ENCODE measurements at places on chromosomes 1 and 21. TPM values are rescaled to one million over a fixed set of nuclear protein-coding genes. Genes with fewer than 3 reads are reported as not detected.
A peak's percentile ranks its signal among the peaks of the same experiment; 100 is the strongest.

The PTCH2 gene
- polyA plus RNA-seq, result 10.9 TPM

The KISS1 gene
- 0.39 TPM for polyA plus RNA-seq

The SPRR2B gene
- not detected for polyA plus RNA-seq

The ABCA4 gene
- 0.59 TPM for polyA plus RNA-seq

The S1PR1 gene
- 9.5 TPM for polyA plus RNA-seq

The TAS1R3 gene
- 3.3 TPM for polyA plus RNA-seq

The OR2L2 gene
- 0.06 TPM for polyA plus RNA-seq

The KIRREL1 gene
- 25.4 TPM for polyA plus RNA-seq

The ZNF648 gene
- 0.16 TPM for polyA plus RNA-seq

The SLAMF8 gene
- polyA plus RNA-seq, result 0.47 TPM

The FNDC10 gene
- 2.0 TPM for polyA plus RNA-seq

The CFHR5 gene
- not detected for polyA plus RNA-seq

GRCh38 chr1:21247892-21248715 is 42.2 kb downstream of the ECE1 start:
- DNase-seq, result no peak

DNA sequence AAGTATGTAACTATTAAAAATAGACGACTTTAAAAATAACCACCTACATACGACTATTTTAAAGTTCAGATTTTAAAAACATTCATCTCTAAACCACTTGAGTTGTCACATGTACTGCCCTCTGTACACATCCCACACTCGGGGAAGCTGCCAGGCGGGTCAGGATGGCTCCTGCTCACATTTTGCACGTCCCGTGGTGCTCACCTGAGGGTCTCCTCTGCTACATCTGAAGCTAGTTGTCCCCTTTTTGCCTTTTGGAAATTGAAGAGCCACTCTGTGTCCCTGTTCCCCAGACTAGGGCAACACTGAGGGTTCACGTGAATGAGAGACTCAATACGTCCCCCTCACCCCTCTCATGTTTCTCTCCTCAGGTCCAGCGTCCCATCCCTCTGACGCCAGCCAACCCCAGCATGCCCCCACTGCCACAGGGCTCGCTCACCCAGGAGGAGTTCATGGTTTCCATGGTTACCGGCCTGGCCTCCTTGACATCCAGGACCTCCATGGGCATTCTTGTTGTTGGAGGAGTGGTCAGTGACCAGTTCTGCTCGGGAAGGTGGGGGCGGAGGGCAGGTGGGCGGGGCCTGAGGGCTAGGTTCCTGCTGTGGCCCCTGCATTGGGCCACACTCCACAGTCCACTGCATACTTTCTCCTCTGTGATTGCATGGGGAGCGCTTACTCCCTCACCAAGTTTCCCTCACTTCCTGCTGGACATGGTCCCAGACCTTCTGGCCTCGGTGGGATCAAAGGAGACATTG is 13.0 kb upstream of the MIIP start:
- DNase-seq, result no peak

GRCh38 chr1:8276932-8277331 is 41.0 kb upstream of the SLC45A1 start:
- DNase-seq, result no peak

DNA sequence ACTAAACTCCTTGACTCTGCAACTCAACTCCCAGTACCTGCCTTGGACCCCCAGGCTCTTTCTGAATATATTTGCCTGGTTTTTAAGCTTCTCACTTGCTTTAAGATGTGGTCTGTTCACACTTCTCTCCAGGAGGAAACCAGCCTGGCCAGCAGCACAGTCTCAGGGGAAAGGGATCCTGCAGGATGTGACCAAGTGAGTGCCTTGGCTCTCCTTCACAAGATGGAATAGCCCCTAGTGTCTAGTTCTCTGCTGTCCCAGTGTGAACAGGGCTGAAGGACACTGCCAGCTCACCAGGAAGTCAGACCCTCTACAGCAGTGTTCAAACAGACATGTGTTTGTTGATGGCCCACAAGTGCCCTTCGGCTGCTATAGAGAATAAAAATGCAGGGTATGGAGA is 32.9 kb downstream of the CD244 start:
- DNase-seq, result no peak

DNA sequence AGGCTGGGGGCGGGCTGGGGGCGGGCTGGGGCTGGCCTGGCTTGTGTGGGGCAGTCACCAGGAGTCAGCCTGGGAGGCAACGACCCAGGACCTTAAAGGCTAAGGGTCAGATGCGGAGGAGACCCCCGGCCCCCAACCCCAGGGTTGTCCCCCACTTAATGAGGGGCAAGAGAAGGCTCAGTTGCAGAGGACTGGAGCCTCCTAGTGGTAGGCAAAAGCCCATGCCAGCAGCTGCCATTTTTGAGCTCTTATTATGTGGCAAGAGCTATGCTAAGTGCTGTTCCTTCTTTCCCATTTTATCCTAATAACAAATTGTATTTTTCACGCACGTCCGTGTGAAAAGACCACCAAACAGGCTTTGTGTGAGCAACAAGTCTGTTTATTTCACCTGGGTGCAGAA is 8.0 kb downstream of the KIAA1614 start:
- no peak for DNase-seq

- no peak for DNase-seq
Measured at GRCh38 chr21:25329227-25329825, 278.0 kb downstream of the MRPL39 start.

GRCh38 chr1:117622726-117623125 is 16.9 kb downstream of the TENT5C start:
- no peak for DNase-seq

GRCh38 chr1:99131546-99131945 is 126.9 kb upstream of the PLPPR5 start:
- DNase-seq, result peak; percentile 39

- no peak for DNase-seq
Measured at GRCh38 chr21:32941263-32941662, 84.5 kb upstream of the OLIG2 start.

- no peak for DNase-seq
Measured at GRCh38 chr21:45634511-45635183, 8.9 kb upstream of the PCBP3 start.

- no peak for DNase-seq
Measured at GRCh38 chr1:201884425-201884824, 4.3 kb upstream of the SHISA4 start.

GRCh38 chr1:191305370-191305769 is 827.7 kb upstream of the BRINP3 start:
- DNase-seq, result no peak

GRCh38 chr1:246001142-246001836 is 505.8 kb downstream of the SMYD3 start:
- DNase-seq, result no peak

- no peak for DNase-seq
Measured at GRCh38 chr1:67683316-67683715, 1.7 kb upstream of the GADD45A start.

DNA sequence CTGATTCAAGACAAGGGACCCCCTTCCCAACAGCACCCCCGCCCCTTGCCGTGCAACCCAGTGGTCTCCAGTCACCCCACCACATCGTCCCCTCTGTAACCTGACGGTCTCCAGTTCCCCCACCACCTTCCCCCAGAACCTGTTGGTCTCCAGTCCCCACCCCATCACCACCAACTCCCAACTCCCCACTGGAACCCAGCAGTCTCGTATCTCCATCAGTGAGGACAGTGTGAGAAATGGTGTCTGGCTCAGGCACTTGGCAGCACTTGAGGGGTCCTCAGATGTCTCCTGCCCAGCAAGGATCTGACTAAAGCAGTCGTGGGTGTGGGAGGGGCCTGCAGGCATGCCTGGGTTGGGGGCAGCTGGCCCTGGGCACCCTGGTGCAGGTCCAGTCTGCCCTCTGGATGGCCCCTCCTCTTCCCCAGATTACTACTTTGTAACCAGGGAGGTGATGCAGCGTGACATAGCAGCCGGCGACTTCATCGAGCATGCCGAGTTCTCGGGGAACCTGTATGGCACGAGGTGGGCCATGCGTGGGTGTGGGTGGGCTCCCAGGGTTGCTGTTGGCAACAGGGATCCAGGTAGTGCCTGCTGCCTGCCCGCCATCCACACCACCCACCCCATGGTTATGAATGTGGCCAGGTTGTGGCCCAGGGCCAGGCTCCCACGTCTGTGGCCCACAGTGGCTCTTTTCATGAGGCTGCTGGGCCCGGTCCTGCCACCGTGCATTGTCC is 3.1 kb upstream of the GJC2 start:
- DNase-seq, result no peak

DNA sequence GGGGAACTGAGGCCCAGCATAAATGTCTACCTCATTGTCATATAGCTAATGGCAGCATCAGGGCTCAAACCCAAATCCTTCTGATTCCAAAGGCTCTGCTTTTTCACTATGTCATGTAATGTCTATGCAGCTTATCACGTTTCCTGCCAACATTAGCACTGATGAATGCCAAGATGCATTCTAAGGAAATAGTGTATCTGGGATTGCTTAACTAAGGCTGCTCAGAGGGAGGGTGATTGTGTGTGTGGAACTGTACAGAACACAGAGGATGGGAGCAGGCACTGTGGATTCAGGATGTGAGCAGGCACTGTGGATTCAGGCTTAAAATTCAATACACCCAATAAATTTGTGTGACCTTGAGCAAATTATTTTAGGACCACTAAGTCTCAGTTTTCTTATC is 456.4 kb upstream of the DEPDC1 start:
- DNase-seq, result no peak

GRCh38 chr1:112651205-112651604 is 23.3 kb upstream of the MOV10 start:
- DNase-seq, result no peak

- DNase-seq, result no peak
Measured at GRCh38 chr1:27314737-27315136, 7.2 kb upstream of the TMEM222 start.

DNA sequence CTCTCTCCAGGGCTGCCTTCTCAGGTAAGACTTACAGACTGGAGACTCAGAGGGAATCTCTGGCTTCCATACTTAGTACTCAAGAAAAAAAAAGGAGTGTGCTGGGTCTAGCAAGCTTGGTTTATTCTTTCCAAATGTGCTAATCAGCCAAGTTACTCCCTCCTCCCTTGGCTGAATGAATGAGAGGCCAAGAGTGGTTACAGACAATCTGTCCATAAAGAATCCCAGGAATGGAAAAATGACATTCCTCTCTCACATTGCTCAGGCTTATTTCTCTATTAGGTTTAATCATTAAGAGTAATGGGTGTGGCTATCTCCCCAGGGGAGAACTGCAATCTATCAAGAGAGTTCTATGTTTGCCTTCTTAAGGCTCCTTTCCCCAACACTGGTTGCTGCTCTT is 547.3 kb upstream of the PLXNA2 start:
- DNase-seq, result no peak

All from forelimb muscle (tissue), 1 donor.